ENCODE measurements at places on chromosomes 13 and 19.

GRCh38 chr19:48511800-48512503 is at the start of gene LMTK3:
LMTK3 (minus strand) TSS chr19:48511835; CDS start chr19:48511576, 259 bp downstream.
- peaks cover 3% of the 10 kb centered on the region for H3K27me3 ChIP-seq
- H3K36me3 ChIP-seq: no peaks in the 10 kb centered on the region
- no peak within 1 kb of the TSS for H3K27ac ChIP-seq
- peak; percentile 71 for DNase-seq

- DNase-seq: no peak
- H3K36me3 ChIP-seq: peaks cover 15% of the 10 kb centered on the region
- H3K4me3 ChIP-seq: no peak overlapping the region
- H3K4me1 ChIP-seq: no peaks in the 10 kb centered on the region
- no peaks in the 10 kb centered on the region for H3K27me3 ChIP-seq
- H3K27ac ChIP-seq: no peak overlapping the region
Observed at GRCh38 chr19:10815007-10815536, 20.9 kb downstream of the TMED1 start.

DNA sequence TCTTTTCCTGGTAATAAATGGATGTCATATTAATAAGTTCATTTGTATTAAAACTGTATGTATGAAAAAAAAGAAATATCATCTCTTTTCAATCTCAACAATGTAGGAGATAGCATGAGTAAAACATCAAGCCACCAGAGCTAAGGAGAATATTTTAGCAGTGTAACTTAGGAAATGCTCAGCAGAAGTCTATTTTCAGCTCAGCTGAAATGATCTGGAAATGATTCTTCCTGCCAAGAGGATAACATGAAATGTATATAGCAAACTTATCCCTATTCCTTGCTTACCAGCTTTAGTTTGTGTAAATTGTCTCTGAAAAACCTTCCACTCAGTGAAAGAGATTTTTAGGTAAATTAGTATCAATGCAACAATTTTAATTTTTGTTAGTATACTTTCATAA is 1194.4 kb downstream of the SLITRK1 start:
- no peaks in the 10 kb centered on the region for H3K27me3 ChIP-seq
- no peak overlapping the region for H3K4me3 ChIP-seq
- H3K36me3 ChIP-seq: peaks cover 10% of the 10 kb centered on the region
- DNase-seq: no peak
- H3K27ac ChIP-seq: no peak overlapping the region
- no peaks in the 10 kb centered on the region for H3K4me1 ChIP-seq

- peaks cover 28% of the 10 kb centered on the region for H3K27me3 ChIP-seq
- H3K36me3 ChIP-seq: peaks cover 72% of the 10 kb centered on the region
- no peak overlapping the region for H3K27ac ChIP-seq
Observed at GRCh38 chr19:54738715-54739114, 402 bp downstream of the KIR2DL3 start.

- no peaks in the 10 kb centered on the region for H3K4me1 ChIP-seq
- DNase-seq: no peak
- no peak overlapping the region for H3K27ac ChIP-seq
Observed at GRCh38 chr19:8826371-8826770, 5.7 kb downstream of the ZNF558 start.

DNA sequence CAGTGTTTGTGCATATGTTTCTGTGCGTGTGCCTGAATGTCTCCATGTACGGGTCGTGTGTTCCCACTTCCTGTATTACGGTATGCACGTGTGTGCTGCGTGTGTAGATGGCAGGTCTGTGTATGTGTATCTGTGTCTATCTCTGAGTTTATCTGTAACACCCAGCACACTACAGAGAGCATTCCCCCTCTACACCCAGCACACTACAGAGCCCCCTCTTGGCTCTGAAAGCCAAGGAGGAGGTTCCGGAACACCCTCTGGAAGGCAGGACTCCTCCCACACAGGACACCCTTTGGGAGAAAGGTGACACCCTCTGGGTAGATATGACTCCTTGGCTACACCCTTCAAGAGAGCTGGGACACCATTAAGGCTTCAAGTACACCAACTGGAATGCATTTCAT is 2.1 kb upstream of the ERFL start:
- no peak overlapping the region for H3K27ac ChIP-seq
- no peak for DNase-seq
- no peaks in the 10 kb centered on the region for H3K36me3 ChIP-seq
- no peak overlapping the region for H3K4me3 ChIP-seq

DNA sequence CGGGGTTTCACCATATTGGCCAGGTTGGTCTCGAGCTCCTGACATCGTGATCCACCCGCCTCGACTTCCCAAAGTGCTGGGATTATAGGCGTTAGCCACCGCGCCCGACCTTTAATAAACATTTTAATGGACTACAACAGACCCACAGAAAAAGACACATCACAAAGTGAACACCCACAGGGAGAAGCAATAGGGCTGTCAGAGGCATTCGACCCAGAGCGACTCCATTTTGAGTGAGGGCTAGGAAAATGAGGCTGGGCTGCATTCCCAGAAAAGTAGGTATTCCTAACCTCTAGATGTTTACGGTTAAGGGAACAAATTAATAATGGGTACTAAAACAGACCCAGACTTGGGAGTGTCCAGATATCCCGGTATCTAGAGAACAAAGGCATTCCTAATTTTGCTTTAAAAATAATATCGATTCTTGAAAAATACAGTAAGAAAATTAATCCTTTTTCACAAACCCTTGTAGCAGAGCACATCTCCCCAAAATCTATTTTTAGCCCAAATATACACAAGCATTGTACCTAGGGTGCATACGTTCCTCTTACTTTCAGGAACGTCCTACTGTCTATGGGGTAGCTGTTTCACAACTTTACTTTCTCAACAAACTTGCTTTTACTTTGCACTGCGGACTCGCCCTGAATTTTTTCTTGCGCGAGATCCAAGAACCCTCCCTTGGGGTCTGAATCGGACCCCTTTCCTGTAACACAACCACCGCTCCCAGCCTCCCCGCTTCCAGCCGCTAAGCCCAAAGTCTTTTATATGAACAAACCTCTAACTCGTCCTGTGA is 811 bp upstream of the ZNF8 start:
- peak overlapping the region; percentile 95 for H3K4me3 ChIP-seq
- peaks cover 20% of the 10 kb centered on the region for H3K36me3 ChIP-seq
- no peaks in the 10 kb centered on the region for H3K27me3 ChIP-seq
- peak overlapping the region; percentile 85 for H3K27ac ChIP-seq

GRCh38 chr19:15672580-15673175 is at the start of gene CYP4F12:
CYP4F12 (plus strand) TSS chr19:15673087; CDS start chr19:15673530, 443 bp downstream.
- no peak within 1 kb of the TSS for H3K4me3 ChIP-seq
- peaks cover 29% of the 10 kb centered on the region for H3K36me3 ChIP-seq
- H3K27ac ChIP-seq: no peak within 1 kb of the TSS
- peaks cover 8% of the 10 kb centered on the region for H3K27me3 ChIP-seq

DNA sequence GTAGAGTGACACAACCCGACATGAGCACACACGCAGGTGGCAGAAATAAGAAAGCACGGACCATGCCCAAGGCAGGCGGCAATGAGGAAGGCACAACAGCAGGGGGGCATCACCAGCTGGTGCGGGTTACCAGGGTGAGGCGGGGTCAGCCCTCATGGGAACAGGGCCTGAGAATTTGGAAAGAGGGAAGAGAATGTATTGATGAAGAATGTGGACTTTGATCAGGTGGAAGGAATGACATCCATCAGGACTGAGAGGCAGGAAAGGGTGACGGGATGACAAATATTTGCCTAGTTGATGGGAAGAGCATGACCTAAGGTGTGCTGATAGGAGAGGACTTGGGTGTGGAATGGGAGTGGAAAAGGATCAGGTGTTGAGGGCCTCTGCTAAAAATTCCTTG is 177.5 kb downstream of the ABCC4 start:
- peak overlapping the region; percentile 10 for H3K27ac ChIP-seq
- no peaks in the 10 kb centered on the region for H3K36me3 ChIP-seq
- no peak for DNase-seq
- no peaks in the 10 kb centered on the region for H3K27me3 ChIP-seq

Data from WTC11 (cell line).